ENCODE measurements at places on chromosomes 2 and 18.
A peak's percentile ranks its signal among the peaks of the same experiment; 100 is the strongest.

GRCh38 chr18:75159646-75160356 is 49.1 kb downstream of the PTGR3 start:
- DNase-seq, result no peak

GRCh38 chr2:130336877-130337734 is 5.6 kb upstream of the IMP4 start:
- DNase-seq, result no peak

- DNase-seq, result no peak
Observed at GRCh38 chr2:67896076-67896475, 166.7 kb downstream of the C1D start.

DNA sequence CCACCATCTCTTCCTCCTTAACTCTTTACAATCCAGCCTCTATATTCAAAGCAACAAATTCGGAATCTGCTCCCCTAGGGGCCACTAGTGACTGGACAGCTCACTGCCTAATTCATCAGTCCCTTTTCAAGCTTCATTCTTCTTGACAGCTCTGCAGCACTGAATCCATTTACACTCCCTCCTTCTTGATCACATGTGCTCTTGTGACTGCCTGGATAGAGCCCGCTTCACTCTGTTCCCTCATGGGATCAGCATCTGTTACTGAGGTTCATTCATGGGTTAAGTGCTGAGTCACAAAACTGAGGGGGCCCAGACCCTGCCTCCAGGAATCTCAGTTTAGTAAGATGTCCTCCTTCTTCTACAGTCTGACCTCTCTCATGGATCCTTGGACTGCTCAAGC is 81.5 kb downstream of the CYRIA start:
- no peak for DNase-seq

- peak; percentile 2 for DNase-seq
Observed at GRCh38 chr18:24396082-24396633, 1.5 kb downstream of the OSBPL1A start.

DNA sequence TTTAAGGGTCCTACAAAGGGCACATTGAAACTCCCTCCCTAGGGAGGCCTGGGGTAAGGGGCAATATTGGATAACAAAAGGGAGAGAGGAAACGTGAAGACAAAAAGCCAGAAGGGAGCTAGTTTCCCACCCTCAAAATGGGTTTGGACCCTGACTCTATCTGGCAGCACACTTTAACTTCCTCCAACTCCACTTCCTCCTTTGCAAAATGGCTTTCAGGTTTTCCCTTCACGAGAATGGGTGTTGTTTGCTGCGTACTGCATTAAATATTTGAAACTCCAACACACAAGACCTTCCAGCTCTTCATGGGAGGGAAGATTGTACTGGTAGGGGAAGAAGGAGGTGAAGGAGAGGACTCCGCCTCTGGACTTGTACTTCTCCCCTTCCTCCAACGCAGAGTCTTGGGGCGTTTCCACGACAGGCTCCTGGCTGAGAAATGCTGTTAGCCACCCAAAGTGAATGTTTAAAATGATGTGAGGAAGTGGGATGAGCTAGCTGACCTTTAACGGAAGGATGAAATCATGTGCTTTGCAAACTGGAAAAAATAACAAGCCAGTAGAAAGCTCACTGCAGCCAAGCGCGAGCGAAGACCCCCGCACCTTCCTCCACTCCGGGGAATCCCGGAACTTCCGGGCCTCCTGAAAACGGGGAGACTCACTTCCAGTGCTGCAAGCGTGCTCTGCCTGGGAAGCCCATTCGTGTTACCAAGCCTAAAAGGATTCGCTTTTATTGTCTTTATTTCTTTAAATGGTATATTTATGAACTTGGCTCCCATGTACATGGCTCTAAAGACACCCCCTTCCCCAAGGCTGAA is 85.6 kb downstream of the VIT start:
- no peak for DNase-seq

GRCh38 chr2:177665948-177666347 is 273.4 kb downstream of the AGPS start:
- DNase-seq, result no peak

- DNase-seq, result no peak
Observed at GRCh38 chr2:31322371-31322770, 88.4 kb downstream of the EHD3 start.

GRCh38 chr18:13267431-13267873 is 48.9 kb downstream of the LDLRAD4 start:
- DNase-seq, result no peak

GRCh38 chr2:30705711-30706533 is 101.3 kb downstream of the CAPN13 start:
- DNase-seq, result no peak

DNA sequence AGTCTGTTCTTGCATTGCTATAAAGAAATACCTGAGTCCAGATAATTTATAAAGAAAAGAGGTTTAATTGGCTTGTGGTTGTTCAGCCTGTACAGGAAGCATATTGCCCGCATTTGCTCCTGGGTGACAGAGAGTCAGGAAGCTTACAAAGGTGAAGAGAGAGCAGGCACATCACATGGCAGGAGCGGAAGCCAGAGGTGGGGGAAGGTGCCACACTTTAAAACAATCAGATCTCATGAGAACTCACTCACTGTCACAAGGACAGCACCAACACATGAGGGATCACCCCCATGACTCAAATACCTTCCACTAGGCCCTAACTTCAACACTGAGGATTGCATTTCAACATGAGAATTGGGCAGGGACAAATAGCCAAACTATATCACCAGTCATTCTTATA is 124.8 kb upstream of the COL5A2 start:
- no peak for DNase-seq

- DNase-seq, result no peak
Observed at GRCh38 chr2:168562971-168563370, 106.9 kb downstream of the CERS6 start.

DNA sequence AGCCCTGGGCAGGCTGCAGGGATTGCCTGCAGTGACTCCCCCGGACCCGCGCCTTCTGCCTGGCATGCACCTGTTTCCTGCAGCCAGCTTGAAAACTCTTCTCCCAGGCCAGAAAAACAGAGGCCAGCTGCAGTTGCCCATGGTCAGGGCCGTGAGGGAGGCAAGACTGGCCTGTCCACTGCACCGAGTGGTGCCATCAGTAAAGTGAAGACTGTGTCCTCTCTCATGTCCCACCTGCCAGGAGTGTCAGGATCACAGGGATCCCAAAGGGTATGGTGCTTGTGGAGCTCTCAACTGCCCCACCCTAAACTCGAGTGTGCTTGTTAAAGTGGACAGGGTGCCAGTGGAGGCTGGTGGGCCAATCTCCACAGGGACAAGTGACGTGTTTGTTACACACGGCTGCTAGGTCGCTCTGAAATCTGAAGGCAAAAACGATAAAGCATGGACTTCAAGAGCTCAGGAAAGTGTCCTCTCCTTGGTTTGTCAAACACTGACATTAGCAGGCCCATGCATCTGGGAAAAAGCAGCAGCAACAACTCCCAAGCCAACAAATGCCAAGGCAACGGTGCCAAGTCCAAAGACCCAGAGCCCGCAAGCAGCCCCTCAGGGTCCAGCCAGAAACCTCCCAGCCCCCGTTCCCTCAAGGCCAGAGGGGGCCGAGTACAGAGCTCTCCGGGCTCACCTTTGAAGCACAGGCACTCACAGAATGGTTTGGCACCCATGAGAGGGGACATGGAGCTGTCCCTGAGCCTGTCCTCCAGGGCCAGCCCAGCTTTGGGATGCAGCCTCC is 213.2 kb downstream of the HDAC4 start:
- DNase-seq, result no peak

All from globus pallidus (tissue), 1 donor.